ENCODE measurements at places on chromosomes 11 and 22. TPM values are rescaled to one million over a fixed set of nuclear protein-coding genes. Genes with fewer than 3 reads are reported as not detected.

DNA sequence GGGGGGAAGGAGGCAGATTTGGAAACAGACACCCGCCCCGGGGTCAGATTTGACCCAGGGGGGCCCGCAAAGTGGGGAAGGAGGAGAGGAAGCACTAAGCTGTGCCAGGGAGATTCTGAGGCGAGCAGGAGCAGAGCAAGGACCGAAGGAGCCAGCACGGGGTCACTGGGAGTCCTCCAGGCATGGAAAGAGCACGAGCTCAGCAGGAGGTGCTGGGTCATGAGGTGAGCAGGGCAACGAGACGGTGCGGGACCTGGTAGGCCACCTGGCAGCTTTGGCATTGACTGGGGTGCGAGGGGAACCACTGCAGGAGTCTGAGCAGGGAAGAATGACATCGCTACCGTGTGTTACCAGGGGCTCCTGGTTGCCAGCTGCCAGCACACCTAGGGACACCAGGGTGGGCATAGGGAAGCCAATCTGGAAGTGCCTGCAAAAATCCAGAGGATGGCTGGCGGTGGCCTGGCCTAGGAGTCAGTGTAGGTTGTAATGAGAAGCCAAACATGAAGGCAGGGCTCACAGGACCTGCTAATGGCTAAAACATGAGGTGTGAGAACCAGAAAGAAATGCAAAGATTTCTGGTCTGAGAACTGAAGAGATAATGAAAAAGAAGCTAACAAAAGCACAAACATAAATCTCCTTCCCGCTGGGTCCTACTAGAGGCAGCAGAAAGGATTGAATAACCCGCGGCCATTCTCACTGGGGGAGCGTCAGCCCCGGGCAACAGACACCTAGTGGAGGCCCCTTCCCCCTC is 63.5 kb downstream of the MICAL3 start:
- DNase-seq, result no peak

DNA sequence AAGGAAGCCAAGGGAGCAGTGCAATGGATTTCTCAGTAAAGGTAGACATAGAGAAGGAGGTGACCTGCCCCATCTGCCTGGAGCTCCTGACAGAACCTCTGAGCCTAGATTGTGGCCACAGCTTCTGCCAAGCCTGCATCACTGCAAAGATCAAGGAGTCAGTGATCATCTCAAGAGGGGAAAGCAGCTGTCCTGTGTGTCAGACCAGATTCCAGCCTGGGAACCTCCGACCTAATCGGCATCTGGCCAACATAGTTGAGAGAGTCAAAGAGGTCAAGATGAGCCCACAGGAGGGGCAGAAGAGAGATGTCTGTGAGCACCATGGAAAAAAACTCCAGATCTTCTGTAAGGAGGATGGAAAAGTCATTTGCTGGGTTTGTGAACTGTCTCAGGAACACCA is 6.6 kb downstream of the TRIM22 start:
- no peak for DNase-seq

The SAA2 gene
- not detected for total RNA-seq

DNA sequence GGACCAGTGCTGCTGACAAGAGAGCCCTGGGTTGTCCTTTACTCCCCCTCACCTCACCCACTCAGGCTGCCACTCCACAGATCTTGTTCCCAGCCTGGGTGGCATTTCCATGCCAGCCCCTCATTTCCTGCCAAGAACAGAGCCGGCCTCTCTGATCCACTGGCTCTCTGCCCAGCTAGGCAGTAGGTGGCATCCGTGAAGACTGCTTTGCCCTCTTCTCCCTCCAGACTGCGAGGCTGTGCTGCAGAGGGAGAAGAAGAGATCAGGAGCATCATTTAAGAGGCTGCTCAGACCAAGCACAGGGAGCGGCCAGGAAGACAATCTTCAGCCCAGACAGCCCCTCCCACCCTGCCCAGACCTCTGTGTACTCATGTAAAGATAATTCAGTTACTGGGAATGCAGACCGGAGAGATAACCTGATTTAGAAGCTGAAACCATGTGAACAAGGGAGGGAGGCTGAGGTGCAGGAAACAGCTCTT is 126.9 kb upstream of the NCAM1 start:
- no peak for DNase-seq

- no peak for DNase-seq
These were observed 3.0 kb downstream of the PNPLA2 start for GRCh38 chr11:821512-822371.

- no peak for DNase-seq
These were observed 5.5 kb downstream of the UPK2 start for GRCh38 chr11:118961591-118961990.

GRCh38 chr11:76030286-76030685 is 176.0 kb downstream of the WNT11 start:
- no peak for DNase-seq

DNA sequence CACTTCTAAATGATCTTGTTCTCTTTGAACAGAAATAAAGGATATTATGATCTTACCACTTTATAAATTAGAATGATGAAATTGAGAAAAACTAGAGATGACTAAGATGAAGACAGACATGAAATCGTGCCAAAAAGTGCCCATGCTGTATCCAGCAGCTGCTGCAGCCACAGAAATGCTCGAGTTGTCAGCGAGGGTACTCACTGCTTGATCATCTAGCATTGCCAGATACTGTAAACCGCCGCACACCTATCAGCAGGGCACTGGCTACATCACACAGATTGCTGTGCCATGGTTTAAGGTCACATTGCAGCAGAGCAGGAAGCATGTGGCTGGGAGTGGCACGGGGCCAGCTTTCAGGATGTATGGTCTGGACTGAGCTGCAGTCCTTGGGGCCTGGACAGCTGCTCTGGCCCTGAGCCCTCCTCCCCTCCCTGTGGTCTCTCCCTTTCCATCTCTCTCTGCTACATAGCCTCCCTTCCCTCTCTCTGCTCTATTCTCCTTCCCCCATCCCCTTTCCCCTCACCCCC is 51.0 kb upstream of the SEPTIN5 start:
- DNase-seq, result peak; percentile 93

The CSF2RB gene
- 4.4 TPM for total RNA-seq

DNA sequence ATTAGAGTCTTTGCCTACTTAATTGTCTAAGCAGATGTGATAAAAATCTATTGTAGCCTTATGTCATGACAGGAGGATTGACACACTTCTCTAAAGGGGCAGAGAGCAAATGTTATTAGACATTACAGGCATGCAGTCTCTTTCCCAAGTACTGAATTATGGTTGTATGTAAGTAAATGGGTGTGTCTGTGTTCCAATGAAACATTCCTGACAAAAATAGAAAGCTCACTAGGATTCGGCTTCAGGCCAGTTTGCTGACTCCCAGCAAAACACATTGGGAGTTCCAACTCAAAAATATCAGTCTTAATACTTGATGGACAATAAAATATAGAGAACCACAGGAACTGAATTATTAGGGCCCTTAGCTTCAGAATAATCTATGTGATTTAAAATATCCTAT is 1480.4 kb downstream of the FAM181B start:
- DNase-seq, result no peak

The ZNF214 gene
- 2.1 TPM for total RNA-seq

DNA sequence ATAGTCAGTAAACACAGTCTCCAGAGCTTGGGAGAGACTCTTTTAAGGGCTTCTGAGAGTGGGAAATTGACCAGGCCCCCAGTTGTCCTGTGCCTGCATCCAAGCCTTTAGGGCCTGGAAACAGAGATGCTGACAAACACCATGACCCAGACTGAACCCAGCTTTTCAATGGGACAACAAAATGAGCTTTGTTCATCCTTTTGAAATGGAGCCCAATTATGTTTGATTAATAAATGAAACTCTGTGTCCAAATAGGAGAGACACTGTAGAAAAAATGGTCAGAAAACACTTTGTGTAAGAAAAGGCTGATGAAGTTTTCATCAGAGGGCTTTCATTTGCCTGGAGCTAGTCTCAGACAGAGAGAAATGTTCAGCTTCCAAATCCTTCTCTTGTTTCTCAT is 146.0 kb downstream of the RRAS2 start:
- no peak for DNase-seq

DNA sequence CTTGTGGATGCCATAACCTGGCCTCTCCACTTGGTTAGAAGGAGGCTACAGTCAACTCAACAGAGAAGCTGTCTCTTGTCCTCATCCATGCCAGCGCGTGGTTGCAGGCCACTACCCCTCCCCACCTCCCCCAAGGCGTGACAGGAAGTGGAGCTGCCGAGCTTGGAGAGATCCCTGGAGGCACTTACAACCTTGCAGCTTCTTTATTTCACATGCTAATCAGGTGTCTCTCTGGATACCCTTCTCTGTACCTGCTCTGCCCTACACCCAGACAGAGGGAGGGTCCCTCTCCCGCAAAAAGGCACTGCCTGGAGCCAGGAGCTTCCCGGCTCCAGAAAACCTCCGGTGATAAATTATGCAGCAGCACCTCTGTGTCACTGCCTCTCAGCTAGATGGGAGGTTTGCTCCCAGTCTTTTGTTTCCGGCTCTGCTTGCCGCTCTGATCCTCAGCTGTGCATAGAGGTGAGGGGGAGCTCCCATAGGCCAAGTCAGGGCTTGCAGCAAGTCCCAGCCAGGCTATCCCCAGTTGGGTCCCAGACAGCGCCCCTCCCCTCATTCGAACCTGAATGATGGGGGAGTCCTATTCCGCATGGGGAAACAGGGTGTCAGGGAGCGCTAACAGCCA is 5.7 kb downstream of the LRP4 start:
- DNase-seq, result no peak

GRCh38 chr11:11348303-11348702 is 4.7 kb downstream of the CSNK2A3 start:
- DNase-seq, result no peak

The LRRC74B gene
- not detected for total RNA-seq

The CASP1 gene
- 5.7 TPM for total RNA-seq

DNA sequence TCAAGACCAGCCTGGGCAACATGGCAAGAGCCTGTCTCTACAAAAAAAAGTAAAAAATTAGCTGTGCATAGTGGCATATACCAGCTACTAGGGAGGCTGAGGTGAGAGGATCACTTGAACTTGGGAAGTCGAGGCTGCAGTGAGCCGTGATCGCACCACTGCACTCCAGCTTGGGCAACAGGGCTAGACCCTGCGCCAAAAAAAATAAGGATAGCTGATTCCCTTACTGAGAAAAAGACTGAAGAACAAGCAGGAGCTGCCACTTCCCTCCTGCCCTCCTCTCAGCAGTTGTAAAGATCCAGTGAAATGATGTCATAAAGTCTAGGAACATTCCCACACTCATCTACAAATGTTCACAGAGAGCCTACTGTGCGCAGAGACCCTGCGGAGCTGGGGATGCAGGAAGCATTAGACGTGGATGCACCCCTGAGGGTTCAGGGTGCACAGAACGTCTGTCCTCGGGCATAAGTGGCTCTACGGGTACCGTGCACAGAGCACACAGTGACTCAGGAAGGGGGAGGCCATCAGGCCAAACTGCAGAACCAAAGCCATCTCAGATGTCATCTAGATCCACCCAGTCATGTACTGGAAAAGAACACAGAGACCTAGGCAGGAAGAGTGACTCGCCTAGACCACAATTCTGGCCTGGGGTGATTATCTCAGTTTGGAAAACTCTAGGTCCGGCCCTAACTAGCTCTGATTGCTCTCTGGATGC is 11.7 kb downstream of the SEC14L2 start:
- DNase-seq, result peak; percentile 90

DNA sequence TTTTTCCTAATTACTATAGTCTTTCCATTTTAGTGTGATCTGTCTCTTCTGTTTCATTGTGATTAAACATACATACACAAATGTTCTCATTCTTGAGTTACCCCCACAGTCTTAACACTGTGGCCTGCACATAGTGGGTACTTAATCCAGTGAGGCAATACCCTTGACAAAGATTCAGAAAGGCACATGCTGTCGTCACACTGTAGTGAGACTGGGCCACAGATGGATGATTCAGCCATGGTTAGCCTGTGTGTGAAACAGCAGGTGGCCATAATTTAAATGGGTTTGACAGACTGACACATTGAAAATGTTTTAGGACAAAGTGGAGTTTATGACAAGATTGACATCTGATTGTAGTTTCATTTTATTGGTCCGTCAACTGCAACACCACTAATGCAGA is 313.1 kb downstream of the C11orf87 start:
- no peak for DNase-seq

The FAM118B gene
- total RNA-seq, result 25.4 TPM

The CHEK2 gene
- 12.2 TPM for total RNA-seq

GRCh38 chr22:27201741-27202140 is 544.4 kb downstream of the MIAT start:
- DNase-seq, result no peak

DNA sequence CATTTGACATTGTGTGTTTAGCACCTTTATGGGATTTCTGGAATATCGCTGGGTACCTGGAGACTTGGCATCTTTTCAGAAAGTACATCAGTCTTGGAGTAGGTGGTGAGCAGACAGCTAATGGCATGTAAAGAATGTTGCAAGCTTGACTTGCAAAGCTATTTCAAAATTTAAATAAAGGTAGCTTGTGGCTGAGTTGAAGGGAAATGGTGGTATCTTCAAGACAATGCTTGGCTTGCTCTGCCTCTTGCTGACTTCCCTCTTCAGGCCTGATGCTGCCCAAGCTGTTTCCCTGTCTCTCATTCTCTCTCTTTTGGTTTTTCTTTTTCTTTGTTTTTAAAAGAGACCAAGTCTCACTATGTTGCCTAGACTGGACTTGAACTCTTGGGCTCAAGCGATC is 13.2 kb downstream of the ZNRF3 start:
- DNase-seq, result no peak

DNA sequence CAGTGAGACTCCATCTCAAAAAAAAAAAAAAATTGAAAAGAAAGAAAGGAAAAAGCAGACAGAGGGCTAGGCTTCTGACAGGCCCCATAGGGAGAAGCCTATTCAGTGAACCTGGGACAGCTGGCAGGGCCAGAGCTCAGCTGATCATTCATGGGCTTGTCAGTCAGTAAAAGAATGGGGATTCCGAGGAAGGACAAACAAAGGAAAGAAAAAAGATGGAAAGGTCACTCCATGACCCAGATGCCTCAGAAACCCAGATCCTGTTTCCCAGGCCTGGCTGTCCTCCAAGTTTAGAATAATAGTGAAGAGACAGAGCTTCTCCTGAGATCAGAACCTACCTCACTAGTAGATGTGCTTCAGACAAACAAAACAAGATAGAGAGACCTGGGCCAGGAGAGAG is 34.3 kb upstream of the ASPHD2 start:
- no peak for DNase-seq

GRCh38 chr11:1652771-1653540 is 23.4 kb downstream of the KRTAP5-5 start:
- peak; percentile 75 for DNase-seq

DNA sequence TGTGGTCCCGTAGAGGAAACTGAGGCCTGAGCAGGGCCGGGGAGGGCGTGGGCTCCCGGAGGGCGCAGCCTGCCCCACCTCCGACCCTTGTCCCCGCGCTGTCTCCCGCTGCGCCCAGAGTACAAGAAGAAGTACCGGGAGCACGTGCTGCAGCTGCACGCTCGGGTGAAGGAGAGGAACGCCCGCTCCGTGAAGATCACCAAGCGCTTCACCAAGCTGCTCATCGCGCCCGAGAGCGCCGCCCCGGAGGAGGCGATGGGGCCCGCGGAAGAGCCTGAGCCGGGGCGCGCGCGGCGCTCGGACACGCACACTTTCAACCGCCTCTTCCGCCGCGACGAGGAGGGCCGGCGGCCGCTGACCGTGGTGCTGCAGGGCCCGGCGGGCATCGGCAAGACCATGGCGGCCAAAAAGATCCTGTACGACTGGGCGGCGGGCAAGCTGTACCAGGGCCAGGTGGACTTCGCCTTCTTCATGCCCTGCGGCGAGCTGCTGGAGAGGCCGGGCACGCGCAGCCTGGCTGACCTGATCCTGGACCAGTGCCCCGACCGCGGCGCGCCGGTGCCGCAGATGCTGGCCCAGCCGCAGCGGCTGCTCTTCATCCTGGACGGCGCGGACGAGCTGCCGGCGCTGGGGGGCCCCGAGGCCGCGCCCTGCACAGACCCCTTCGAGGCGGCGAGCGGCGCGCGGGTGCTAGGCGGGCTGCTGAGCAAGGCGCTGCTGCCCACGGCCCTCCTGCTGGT is 1.9 kb downstream of the NLRP6 start:
- DNase-seq, result peak; percentile 64
